ENCODE measurements at places on chromosomes 13 and 19.

DNA sequence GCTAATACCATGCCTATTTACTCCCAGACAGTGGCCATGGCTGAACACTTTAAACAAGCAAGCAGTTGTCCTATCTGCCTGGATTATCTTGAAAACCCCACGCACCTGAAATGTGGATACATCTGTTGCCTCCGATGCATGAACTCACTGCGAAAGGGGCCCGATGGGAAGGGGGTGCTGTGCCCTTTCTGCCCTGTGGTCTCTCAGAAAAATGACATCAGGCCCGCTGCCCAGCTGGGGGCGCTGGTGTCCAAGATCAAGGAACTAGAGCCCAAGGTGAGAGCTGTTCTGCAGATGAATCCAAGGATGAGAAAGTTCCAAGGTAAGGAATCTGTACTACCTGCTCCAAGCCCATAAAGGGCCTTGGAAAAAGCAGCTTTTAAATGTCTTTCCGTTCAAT, 8.6 kb downstream of the RFPL4AL1 start:
- DNase-seq = no peak

- peak; percentile 25 for DNase-seq
These were observed 60.0 kb downstream of the VWA8 start for GRCh38 chr13:41900918-41901317.

DNA sequence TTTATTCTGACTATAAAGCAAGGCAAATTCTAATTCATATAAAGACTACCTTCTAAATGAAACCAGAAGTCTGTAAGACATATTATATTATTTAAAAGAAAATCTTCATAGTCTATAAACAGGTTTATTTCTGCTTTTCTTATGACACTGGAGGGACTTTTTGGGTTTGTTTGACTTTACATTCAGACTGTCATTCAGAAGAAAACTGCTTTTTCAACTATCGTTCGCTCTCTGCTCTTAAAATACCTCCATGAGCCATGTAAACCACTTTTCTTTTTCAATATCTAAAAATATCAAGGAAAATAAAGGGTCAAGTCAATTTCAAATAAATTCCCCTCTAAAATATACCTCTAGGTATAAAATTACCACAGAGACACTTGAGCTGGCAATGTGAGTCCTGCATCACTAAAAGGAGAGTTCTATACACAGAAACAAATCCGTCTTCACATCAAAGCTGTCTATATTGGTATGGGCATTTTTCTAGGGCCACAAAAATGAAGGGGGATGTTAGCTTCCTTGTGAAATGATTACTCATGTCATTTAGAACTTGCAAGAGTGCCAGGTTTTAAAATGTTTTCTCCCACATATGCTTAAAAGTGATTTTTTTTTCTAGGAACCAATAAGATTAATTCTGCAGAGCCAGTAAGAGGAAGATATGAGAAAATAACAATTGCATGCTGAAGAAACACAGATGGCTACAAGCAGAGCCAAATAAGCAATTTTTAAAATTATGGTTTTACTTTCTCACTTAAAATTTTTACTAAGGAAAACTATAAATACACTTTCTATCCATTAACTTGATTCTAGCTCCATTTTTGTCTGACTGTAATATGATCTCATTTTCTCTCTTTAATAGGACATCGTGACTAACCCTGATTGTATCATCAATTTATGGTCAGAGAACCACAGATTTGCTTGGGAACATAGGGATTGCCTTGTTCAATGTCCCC, 181.8 kb downstream of the TBC1D4 start:
- no peak for DNase-seq

GRCh38 chr19:13840305-13841085, 36.4 kb upstream of the NANOS3 start:
- no peak for DNase-seq

GRCh38 chr13:72341904-72342303, 385.5 kb downstream of the MZT1 start:
- DNase-seq = no peak

- no peak for DNase-seq
These were observed 2772.2 kb downstream of the PCDH9 start for GRCh38 chr13:64457976-64458375.

All from stimulated activated CD4-positive, alpha-beta T cell treated with anti-CD3 and anti-CD28 coated beads, Interleukin-15, amount 100 ng/mL, for 48 hours (primary cell).